ENCODE measurements at places on chromosomes 12 and 14.

DNA sequence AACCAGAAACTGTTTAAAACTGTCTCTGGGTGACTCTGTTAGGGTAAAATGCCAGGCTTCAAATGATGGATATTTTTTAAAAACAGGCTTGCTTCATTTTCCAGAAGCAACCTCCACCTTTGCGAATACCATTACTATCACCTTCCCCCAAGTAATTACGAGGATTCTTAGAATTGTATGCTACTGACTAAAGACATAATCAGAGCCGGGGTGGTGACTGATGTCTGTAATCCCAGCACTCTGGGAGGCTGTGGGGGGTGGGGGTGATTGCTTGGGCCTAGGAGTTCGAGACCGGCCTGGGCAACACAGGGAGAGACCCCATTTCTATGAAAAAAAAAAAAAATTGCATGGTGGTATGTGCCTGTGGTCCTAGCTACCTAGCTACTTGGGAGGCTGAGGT, 38.3 kb downstream of the FGD6 start:
- no peak for DNase-seq

DNA sequence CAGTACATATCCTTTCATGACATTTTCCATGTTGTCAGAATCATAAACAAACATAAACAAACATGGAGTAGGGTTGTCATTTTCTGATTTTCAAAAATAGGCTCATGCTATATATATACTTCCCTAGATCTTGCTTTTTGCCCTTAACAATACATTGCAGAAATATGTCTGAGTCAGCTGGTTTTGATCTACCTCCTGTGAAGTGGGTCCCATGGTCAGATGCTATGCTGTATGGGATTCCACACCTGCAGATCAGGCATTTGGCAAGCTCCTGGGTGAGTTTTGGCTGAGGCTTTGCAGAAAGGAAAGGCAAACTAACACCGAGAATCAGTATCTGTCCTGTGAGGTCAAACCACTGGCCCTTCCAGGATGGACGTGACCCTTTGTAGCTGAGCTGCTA, 183.0 kb upstream of the ARID2 start:
- no peak for DNase-seq

DNA sequence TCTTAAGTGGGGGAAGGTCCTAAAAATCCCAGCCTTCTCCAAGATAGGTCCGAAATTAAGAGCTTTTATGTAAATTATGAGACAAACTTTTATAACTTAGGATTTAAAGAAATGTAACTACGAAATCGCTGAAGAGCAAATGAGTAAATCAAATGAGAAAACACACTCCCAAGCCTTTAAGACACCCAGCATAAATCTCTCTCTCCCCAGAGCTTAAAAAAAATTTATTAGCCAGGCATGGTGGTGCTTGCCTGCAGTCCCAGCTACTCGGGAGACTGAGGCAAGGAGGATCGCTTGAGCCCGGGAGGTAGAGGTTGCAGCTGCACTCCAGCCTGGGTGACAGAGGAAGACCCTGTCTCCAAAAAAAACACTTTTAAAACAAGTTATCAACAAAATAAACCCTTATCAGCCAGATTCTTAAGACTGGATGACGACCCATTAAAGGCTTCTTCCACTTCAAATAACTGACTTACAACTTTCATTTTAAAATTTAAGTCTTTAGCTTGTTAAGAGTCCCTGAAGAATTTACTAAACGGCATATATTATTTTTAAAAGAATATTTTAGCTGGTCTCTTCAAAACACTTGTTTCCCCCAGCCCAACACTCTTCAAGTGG, 3.2 kb downstream of the PTGES3 start:
- no peak for DNase-seq

DNA sequence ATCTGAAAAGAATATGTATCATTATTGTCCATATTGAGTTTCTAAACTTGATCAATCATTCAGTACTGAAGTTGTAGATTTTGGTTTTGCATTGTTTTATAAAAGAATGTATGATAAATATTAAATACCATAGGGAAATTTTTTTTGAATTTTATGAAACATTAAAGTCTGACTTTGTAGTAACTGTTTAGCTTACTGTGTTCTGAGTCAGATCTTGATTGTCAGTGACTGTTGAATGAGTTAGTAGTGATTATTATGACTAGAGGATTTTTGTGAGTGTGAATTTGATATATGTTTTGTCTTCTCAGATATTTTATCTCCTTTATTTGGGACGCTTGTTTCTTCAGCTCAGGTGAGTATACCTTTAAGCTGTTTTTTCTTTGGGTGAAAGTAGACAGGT, 10.1 kb downstream of the TDP1 start:
- DNase-seq = no peak

DNA sequence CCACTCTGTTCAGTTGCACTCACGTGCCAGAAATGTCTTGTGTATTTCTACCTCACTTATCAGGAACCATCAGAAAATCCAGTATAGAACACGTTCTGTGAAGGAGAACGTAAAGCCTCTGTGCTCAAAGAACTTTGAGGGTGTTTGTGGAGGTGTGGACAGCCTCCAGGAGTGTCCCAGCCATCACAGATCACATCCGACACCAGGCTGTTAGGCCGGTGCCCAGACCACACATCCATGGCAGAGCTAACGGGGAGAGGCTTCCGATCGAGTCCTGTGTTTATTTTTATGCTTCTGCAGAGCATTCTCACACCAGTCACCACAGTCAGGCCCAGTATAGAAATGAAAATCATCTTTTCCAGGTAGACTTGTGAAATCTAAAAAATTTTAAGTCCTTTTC, 53.6 kb downstream of the TPCN1 start:
- DNase-seq = no peak

GRCh38 chr12:63224396-63224795, 73.4 kb upstream of the AVPR1A start:
- DNase-seq = no peak

GRCh38 chr14:34999500-34999899, 16.7 kb downstream of the SRP54 start:
- DNase-seq = no peak

- no peak for DNase-seq
Measured at GRCh38 chr12:59027199-59027598, 106.9 kb upstream of the LRIG3 start.

DNA sequence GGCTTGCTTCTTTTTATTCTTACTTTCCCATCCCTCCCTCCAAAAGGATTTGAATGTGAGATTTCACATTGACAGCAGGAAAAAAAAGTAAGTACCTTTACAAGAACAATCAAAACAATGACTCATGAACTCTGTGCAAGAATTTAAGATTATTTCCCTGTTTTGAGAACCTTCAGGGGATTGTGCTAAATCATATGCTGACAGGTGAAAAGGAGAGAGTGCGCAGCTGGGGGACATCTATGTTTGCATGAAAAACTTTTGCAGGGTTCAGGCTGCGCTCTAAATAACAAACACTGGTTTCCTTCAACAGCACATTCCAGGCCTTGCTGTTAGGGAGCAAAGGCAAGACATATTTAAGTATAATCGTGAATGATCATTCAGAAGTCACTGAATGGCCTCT, 27.3 kb downstream of the RERG start:
- DNase-seq = no peak

- no peak for DNase-seq
Measured at GRCh38 chr12:114415525-114415868, 9.6 kb upstream of the TBX5 start.

- DNase-seq = no peak
Measured at GRCh38 chr14:76104802-76105355, 46.8 kb upstream of the GPATCH2L start.

DNA sequence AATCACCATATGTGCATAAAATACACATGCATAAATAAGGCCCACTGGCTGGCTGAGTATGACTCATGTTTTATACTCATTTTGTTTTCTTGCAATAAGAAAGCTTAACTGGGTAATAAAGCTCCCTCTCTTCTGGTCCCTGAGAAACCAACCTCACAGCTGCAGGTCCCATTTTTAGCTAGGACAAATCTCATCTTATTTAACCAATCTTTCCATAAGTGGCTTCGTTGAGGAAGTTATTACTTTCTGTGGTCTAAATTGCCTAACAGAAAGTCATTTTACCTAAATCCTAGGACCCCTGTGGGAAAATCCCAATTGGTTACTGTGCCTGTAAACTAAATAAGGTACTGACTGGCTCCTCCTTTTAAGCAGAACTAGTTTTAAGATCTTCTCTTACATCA, 232.8 kb upstream of the FBXO33 start:
- DNase-seq = no peak

GRCh38 chr14:100374876-100375265, 51.7 kb downstream of the SLC25A47 start:
- no peak for DNase-seq

- DNase-seq = no peak
Measured at GRCh38 chr12:96219700-96220206, 25.6 kb downstream of the ELK3 start.

DNA sequence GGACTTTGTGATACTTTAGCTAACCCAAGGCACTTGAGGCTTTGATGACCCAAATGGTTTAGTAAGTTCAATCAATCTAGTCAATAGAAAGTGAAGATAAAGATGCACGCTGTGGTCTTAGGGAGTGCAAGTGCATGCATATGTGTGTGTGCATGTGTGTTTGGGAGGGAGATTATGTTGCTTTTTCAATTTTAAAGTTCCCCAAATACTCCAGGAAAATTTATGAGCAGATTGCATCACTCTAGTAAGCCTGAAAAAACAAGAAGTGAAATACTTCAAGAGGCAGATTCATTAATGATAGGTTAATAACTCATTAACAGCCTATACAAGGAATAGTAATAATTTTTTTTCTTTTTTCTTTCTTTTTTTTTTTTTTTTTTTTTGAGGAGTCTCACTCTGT, 12.4 kb upstream of the SIX1 start:
- no peak for DNase-seq

DNA sequence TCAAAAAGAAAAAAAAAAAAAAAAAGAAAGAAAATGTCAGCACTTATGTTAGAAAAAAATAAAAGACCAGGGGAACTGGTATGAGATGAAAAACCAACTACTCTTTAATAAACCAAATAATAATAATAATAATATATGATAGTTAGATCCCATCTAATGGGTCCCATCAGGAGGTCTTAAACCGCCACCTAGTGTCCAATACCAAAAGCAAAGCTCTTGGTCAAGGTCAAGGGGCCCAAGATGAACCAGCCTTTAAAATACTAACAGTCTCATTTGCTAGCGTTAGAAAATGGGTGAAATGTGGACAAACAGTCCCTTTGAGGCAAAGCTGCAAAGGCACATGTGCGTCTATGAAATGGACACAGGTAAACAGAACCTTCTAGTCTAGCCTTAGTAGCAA, 12.3 kb downstream of the BRAP start:
- DNase-seq = no peak

DNA sequence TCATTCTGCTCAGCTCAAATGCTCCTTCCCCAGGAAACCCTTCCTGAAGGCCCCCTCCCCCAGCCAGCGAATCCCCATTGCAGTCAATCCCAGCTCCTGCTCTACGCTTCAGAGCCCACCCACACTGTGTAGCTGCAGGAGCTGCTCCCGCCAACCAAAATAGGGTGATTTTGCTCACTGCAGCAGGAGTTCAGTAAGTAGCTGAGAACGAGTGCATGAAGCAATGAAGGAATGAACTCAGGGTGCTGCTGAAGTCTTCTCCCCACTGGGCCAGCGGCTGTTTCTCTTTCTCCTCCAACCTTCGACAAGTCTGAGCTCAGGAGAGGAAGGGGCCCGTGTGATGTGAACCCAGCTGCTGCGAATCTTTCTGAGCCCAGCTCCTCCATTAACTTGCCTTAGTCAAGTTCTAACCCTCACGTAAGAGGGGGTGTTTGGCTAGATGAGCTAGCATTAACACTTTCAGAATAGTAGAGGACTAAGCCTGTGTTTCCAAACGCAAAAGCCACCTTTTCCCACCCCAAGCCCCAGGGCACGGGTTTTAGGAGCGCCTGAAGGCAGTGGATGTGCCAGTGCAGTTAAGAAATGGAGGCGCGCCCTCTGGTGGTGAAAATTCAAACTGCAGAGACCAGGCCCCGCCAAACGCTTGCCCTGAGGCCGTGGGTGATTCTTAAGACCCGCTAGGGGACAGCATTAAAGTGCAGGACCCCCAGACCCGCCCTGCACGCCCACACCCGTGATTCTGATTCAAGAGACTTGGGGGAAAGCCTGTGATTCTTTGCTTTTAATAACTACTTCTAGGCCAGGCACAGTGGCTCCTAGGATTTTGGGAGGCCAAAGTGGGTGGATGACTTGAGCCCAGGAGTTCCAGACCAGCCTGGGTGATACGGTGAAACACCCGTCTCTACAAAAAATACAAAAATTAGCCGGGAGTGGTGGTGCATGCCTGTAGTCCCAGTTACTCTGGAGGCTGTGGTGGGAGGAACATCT, 11.9 kb upstream of the SERPINA4 start:
- no peak for DNase-seq

DNA sequence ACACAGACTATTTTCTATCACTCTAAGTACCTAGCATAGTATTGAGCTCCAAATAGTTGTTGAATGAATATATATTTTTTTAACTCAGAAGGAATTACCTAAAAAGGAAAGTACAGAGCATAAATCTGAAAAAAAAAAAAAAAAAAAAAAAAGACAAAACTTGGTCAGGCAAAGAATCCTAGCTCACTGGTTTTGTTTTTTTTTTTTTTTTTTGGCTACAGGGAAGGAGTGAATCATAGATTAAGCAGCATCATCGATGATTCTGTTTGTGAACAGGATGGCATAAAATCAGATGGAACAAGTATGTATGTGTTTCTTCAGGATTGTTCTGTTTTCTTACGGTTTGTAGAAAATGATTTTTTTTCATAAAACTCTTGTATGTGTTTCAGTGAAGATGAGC, 66.1 kb upstream of the BCAT1 start:
- DNase-seq = no peak

All from NCI-H1048 (cell line).